Heart right ventricle (tissue), 16 donors: ENCODE measurements at places on chromosomes 5 and 9.

DNA sequence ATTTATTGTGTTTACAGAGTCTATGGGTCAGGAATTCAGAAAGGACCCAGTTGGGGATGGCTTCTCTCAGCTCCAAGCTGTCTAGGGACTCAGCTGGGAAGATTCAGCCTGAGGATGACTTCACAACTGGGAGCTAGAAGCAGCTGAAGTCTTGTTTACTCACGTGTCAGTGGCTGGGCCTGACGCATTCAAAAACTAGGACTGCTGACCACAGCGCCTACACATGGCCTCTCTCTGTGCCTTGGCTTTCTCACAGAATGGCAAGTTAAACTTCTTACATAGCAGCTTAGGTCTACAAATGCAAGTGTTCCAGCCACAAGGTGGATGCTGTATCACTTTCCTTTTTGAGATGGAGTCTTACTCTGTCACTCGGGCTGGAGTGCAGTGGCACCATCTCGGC lies 16.3 kb upstream of the PPP2CA start:
- no peak for DNase-seq

DNA sequence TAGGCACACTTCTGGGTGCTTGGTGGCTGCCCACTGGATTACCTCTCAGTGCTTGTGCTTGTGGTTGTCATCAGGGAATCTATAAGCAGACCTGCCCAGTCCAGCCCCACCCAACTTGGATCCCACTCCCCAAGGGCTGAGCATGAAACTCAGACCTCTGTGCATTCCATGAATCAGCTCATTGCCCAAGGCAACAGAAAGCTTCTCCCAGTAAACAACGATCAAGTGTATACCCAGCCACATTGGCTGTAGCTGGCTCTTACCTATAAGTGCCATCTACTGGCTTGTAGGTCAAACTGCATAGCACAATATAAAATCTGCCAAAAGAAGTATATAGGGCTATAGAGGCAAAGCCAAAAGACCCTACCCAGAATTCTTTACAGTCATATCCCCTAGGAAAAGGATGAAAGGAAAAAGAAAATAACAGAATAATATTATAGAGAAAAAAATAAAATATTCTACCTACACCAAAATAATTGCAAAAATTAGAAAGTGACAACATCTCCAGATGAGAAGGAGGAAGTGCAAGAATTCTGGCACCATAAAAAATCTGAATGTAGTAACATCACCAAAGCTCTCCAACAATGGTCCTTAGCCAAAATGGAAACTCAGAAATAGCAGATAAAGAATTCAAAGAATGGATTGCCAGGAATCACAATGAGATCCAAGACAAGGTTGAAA lies 321.0 kb upstream of the TRPC7 start:
- DNase-seq, result no peak

- peak; percentile 32 for DNase-seq
Observed at GRCh38 chr5:128925973-128926372, 39.3 kb upstream of the SLC27A6 start.

GRCh38 chr5:133889271-133889905 lies 79.0 kb downstream of the C5orf15 start:
- DNase-seq, result no peak

- DNase-seq, result peak; percentile 97
Observed at GRCh38 chr9:113593682-113594281, 130.3 kb downstream of the RGS3 start.

DNA sequence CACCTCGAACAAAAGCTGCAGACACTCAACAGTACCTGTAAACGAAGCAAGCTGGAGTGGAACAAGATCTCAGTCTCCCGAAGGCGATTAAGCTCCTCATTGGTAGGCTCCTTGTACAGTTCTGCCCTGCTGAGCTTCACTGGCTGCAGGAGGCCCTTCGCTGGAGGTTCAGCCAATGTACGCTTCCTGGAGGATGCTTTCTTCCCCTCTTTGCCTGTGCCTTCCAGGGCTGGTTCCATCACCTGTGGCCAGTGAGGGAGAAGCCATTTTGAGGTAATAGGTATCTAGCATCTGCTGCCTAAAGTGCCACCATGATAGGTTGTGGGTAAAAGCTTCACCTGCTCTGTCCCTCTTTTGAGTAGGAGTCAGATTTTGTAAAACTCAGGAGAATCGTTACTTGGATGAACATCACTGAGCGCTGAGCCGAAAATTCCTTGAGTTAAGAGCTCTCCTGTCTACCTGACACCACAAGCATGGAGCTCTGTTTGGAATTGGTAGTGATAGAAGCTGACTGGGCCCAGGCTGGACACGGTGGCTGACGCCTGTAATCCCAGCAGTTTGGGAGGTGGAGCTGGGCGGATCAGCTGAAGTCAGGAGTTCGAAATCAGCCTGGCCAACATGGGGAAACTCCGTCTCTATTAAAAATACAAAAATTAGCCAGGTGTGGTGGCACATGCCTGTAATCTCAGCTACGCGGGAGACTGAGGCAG lies 1.4 kb downstream of the NOL6 start:
- no peak for DNase-seq

- DNase-seq, result no peak
Observed at GRCh38 chr9:95057101-95057500, 260.4 kb downstream of the FANCC start.

DNA sequence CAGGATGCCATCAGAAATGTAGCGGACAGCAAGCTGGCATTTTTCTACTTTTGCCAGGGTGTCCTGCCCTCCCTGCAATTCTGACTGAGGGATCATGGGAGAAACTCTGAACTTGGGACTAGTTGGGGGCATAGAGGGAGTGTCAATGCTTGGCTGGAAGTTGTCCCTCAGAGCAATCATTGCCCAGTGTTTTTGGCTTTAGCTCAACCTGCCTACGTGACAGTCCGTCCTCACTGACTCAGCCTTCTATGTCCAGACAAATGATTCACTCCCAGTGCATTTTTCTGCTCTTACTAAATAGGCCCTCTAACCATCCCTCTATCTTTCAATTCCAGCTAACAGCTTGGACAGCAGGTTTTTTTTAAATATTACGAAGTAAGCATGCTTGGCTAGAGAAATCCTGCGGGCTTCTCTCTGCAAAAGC lies 627.4 kb downstream of the TLR4 start:
- DNase-seq, result peak; percentile 54

- DNase-seq, result no peak
Observed at GRCh38 chr5:175595905-175596304, 62.0 kb upstream of the HRH2 start.

GRCh38 chr5:67465537-67466207 lies 269.1 kb upstream of the CD180 start:
- no peak for DNase-seq

- no peak for DNase-seq
Observed at GRCh38 chr5:14497311-14497710, 84.3 kb upstream of the OTULINL start.

- no peak for DNase-seq
Observed at GRCh38 chr5:93790401-93790800, 49.0 kb upstream of the POU5F2 start.

DNA sequence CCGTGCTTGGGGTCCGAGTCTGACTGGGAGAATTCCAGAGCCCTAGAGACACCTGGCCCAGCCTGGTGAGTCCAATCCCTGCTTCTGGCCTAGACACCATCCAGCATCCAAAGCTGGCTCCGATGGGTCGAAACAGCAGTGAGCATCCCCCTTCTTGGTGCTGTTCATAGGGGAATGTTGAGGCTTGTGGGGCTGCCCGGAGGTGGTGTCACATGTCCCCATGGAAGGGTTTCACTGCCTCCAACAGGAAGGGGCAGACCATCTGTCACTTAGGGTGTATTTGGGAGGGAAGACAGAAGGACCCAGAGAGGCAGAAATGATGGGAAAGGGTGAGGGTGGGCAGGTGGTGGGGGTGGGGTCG lies 13.9 kb downstream of the C9orf50 start:
- DNase-seq, result no peak

DNA sequence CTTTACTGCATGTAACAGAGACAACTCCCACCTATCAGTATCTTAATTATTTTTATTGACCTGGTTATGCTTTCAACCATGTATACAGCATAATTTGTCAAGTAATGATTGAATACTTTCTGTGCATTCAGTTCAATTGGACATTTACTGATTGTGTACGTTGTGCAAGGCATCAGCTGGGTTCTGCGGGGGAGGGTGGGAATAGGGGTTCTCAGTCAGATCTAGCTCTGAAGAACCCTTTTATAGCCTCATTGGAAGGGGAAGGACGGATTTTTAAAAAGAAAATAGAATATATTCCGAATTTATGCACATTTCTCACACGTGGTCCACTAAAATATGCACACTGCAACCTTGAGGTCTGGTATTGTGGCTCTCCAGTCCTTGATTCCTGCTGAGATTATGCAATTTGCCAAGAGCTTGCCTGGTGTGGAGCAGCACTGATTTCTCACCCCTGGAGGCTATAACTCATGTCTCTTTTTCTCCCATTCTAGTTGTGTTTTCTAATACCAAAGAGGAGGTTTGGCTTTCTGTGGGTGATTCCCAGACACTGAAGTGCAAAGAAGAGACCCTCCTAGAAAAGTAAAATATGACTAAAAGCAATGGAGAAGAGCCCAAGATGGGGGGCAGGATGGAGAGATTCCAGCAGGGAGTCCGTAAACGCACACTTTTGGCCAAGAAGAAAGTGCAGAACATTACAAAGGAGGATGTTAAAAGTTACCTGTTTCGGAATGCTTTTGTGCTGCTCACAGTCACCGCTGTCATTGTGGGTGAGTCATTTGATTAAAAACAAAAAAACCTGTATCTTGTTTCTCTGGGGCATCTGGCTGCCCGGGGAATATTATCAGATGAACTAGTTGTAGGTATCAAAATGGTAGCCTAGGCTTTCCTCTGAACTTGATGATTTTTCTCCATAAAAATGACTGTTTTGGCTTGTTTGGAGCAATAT lies 1.7 kb downstream of the SLC1A3 start:
- DNase-seq, result no peak

GRCh38 chr9:2335260-2335659 lies 286.3 kb upstream of the VLDLR start:
- DNase-seq, result no peak

- DNase-seq, result peak; percentile 24
Observed at GRCh38 chr9:16689351-16689938, 181.0 kb downstream of the BNC2 start.

DNA sequence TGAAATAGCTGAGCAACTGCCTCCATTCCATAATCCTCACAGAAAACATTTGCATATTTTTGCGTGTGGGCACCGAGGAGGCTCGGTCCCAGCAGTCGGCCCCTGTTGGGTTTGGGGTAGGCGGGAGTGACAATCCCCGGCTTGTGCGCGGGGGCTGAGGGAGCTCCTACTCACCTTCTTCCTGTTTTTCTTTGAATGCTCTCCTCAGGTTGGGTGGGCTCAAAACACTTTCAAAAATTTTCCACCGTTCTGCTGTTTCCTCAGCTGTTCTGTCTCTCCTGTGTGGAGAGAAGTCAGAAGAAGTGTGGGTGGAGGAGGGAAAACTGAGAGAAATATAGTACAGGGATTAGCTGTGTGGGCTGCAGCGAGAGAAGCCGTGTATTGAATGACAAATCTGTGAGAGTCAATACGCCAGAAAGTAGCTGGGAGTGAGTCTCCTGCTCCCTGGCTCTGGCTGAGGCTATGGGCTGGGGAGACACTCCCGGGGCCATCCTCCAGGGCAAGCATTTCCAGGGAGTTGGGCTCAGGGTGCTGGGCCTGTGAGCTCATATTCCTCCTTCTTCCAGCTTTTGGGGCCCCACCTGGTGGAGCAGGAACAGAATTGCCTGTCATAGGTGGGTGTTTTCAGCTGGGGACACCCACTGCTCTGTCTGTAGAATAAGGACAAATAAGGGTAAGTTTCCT lies 84.7 kb downstream of the CMYA5 start:
- peak; percentile 23 for DNase-seq

GRCh38 chr5:131974956-131975726 lies 29.7 kb upstream of the MEIKIN start:
- no peak for DNase-seq

GRCh38 chr5:159826351-159827214 lies 89.7 kb upstream of the ADRA1B start:
- DNase-seq, result no peak

DNA sequence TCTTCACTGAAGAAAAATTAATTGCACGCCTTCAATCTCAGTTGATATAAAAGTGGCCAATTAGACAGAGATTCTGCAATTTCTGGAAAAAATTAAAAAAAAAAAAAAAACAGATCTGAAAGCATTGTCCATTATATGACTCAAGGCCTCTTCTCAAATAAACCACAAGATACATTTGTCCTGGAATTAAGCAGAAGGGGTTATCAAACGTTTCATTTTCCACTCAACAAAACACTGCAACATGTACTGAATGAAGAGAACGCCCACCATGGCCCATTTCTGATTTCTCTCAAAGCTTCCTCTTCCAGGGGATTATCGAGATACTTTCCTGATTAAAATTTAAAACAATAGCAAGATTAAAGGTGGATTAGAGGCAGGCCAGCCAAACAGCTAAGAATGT lies 5.8 kb upstream of the PAPPA start:
- no peak for DNase-seq

DNA sequence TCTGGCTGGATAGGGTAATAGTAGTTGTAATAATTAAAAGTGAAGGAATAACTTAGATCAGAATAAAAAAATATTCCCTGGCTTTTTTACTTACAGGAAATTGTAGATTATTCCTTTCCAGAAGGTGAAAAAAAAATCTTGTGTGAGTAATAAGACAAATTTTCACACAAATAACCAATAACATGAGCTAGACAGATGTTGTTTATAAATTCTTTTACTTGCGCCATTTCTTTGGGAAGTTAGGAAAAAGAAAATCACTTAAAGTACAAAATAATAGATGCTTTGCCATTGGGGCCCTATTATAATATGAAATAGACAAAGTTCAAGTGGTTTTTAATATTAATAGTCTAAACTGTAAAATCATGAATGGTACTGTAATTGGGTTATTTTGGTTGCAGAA lies 204.1 kb downstream of the ARRDC3 start:
- DNase-seq, result no peak

- DNase-seq, result no peak
Observed at GRCh38 chr9:84698323-84698722, 28.8 kb downstream of the NTRK2 start.

GRCh38 chr9:126876531-126876930 lies 16.1 kb downstream of the ZBTB34 start:
- no peak for DNase-seq

GRCh38 chr5:178318382-178318781 lies 85.8 kb upstream of the PHYKPL start:
- peak; percentile 4 for DNase-seq

DNA sequence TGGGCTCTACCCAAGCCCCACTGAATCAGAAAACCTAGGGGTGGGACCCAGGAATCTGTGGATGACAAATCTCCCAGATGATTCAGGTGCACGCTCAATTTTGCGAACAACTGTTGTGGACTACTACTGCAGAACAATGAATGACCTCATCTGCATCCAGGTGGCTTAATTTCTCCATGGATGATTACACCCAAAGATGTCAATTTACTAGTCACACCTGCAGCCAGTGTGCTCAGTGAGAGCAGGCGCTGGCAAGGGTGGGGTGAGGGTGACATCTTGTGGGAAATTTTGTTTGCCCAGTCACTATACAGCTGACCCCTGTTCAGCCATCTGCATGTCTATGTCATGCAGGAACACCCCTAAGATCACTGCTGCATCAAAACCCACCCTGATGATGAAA lies 118.2 kb downstream of the ENTREP1 start:
- DNase-seq, result no peak
